ENCODE measurements at places on chromosomes 7 and 10.

GRCh38 chr7:128167042-128167701, 73.9 kb upstream of the LEP start:
- DNase-seq: no peak

GRCh38 chr10:98251399-98251798, 16.6 kb downstream of the LOXL4 start:
- DNase-seq: no peak

- DNase-seq: peak; percentile 64
Observed at GRCh38 chr10:104337985-104338735, at the start of gene ITPRIP. TSS of gene ITPRIP (minus strand) at chr10:104338465. CDS start at chr10:104316051, 22,414 bp downstream.

DNA sequence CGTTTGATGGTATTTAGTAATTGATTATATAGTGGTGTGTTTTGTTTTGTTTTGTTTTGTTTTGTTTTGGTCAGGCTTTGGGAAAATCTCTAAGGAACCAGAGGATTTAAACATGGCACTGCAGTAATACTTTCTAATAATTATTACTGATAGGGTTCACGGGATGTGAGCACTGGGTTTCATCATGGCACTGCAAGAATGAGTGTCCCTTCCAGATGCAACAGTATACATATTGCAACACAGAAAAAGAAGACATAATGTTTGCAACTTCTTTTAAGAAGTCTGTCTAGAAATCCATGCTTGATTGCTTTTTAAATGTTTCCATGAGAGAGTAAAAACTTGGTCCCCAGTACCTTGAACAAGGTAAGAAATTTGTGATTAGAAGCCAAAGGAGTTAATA, 2.2 kb upstream of the CDCA7L start:
- no peak for DNase-seq

- DNase-seq: no peak
Observed at GRCh38 chr10:97689559-97690020, 2.5 kb upstream of the AVPI1 start.

DNA sequence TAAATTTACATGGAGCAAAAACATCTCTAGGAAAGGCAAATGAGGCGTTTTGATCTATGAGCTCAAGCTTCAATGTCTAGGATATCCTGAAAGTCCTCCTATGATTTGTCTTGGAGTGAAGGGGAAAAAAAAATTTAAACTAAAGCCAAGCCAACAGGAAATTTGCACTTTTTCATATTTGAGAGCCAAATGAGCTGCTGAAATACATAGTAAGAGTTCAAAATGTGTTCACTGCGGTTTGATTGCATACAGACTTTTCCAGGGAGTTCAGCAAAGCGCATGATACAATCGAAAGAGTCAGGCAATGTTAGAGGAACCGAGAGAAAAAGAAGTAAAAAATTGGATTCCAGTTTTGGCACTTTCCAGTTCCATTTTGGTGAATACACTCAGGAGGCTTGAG, 633.4 kb upstream of the MGMT start:
- no peak for DNase-seq

- no peak for DNase-seq
Observed at GRCh38 chr7:138549082-138549481, 89.0 kb downstream of the TRIM24 start.

GRCh38 chr7:37908221-37908788, 8.3 kb downstream of the SFRP4 start:
- DNase-seq: no peak

DNA sequence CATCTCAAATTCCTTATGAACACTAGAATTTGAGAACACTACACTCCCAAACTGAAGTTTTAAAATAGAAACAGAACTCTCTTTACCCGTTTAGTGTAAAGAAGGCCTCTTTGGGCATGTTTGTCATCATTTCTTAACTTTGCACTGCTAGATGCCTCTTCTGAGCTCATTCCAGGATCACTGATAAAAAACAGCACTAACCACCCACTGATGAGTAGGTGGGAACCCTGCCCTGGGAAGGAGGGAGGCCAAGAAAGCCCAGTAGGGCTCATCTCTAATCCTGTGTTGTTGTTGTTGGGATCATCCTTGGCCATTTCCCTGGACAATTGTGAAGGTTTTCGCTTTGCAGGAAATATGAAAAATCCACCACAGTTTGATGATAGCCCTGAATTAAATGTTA, 68.2 kb downstream of the CUBN start:
- DNase-seq: no peak

DNA sequence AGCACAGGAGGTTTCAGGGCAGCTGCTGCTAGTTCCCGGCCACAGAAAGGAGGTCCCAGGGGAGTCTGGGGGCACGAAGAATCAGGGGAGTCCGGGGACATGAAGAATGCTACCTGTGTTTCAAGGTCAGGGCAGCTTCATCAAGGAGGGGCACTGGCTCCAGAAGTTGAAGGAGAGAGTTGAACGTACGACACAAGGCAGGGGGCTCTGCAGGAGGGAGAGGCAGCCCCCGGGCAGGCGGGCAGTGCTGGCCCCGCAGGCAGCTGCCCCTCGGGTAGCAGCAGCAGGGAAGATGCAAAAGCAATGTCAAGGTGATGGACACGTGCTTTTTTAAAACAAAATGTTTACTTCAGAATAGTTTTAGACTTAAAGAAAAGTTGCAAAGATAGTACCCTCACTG, 134.7 kb upstream of the RNF32 start:
- no peak for DNase-seq

DNA sequence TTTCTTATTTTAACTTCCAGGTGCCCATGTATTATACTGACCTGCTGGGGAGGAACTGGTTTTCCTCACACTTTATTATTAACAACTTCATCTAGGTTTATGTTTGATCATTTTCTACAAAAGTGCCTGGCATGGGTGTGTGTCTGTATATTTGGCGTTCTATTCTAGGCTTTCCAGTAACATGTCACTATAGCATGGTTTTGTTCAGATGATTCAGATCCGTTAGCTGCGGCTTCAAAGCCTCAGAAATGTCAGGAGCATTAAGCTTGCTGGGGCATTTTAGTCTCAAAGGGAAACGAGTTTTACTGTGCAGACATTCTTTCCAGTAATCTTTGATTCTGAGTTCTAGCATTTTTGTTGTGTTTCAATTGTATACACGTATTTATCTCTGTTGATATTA, 2.3 kb downstream of the INPP5A start:
- DNase-seq: peak; percentile 30

DNA sequence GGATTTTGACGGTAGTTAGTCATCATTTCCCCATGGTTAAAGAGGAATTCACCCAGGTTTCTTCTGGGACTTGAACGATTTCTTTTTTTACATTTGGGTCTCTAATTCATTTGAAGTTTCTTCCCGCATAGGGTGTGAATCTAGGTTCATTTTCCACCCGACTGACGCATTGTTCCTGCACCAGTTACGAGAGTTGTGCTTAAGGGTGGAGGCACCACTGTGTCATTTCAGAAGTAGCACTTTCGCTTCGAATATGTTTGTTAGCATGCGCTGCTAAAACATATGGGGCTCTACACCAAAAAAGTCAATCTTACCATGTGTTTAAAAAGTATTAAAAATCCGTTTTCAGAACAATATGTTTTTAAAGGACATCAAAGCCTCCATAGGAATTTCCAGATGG, 140.3 kb downstream of the VIPR2 start:
- no peak for DNase-seq

DNA sequence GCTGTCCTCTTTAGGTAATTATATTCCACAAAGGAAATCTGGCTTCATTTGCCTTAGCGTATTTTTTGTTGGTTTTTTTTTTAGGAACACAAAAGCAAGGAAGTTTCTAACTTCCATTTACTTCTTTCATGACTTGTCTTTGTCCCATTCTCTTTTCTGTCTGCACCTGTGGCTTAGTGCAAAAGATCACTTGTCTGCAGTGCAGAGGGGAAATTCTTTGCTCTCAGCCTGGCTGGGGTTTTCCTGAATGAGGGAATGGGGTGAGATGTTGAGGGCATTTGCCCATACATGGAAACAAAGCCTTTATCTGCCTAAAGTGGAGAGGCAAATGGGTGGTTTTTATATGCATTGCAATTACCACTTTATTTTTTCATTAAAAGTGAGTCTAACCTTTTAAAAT, 361.1 kb upstream of the IGFBP3 start:
- DNase-seq: no peak

DNA sequence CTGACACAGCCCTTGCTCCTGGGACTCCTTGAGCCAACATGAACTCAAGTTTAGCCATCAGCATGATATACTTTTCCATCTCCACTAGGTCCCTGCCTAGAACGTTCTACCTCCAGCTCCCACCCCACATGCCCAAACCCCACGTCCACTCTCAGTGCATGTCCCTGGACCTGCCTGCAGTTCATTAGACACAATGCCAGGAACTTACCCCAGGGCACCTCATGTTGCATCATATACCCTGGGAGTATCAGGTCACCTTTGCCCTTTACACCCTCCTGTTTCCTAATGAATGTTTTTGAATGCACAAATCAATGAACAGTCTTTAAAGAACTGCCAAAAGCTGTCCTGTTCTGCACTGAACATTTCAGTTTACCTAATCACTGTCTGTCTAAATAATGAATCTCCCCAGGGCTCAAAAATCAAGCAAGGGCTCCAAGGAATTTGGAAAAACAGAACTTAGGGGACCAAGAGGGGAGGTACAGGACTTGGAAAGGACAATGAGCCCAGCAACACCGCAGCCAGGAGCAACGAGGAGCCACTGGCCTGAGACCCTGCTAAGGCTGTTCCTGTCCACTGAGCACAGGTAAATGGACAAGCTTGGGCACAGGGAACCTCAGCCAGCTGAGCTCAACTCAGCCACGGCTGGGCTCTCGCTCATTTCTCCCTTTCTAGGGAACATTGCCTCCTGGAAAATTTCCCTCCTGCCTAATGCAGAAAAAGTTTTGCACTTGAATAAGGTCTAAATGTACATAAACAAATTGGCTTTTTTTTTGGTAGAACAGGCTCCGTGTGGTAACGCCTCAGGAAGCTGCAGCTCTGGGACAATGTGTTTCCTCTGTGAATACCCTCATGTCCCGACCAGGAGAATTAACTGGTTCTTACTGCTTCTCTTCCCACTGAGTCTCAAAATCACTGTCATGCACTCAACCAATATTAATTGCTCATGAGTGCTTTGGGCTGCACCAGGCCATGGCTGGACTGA, 7.4 kb downstream of the MAT1A start:
- DNase-seq: no peak

GRCh38 chr10:57786850-57787750, 480.6 kb downstream of the IPMK start:
- no peak for DNase-seq

- no peak for DNase-seq
Observed at GRCh38 chr7:150879345-150879744, 27.0 kb downstream of the AOC1 start.

DNA sequence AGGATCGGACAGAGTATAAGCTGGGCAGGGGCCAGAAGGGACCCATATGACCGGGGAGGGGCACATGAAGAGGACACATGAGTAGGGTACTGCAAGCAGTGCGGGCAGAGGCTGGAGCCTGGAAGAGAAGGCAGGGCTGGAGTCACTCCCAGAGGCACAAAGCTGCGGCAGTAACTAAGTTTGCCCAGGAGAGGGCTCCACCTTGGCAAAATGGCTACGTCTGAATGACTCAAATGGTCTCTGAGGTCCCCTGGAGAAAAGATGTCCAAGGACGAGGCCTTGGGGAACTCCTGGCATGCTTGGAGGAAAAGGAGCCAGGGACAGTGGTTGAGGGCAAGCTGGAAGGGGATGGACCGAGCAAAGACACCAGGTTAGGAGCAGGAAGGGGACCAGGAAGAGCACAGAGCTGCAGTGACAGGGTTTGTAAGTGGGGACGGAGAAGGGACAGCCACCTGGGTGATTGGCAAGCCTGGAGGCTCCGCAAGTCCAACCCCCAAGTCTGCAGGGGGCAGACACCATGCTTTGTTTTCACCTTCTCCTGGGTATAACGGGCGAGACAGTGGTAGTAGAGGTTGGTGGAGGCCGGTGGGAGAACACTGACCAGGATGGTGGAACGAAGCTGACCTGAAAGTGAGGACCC, 43.1 kb upstream of the LBX1 start:
- peak; percentile 61 for DNase-seq

GRCh38 chr10:93059975-93060886, at the start of gene CYP26C1:
TSS of gene CYP26C1 (plus strand) at chr10:93060798. CDS start at chr10:93061264, 466 bp downstream.
- DNase-seq: no peak

- no peak for DNase-seq
Observed at GRCh38 chr10:124827474-124827873, 25.9 kb downstream of the ABRAXAS2 start.

GRCh38 chr10:28810057-28810870, 132.9 kb downstream of the BAMBI start:
- DNase-seq: no peak

- DNase-seq: no peak
Observed at GRCh38 chr7:55550010-55550663, 22.2 kb downstream of the VOPP1 start.

- DNase-seq: no peak
Observed at GRCh38 chr10:122657255-122657654, 42.4 kb downstream of the C10orf120 start.

GRCh38 chr10:71864911-71865361, 13.9 kb upstream of the PSAP start:
- no peak for DNase-seq

DNA sequence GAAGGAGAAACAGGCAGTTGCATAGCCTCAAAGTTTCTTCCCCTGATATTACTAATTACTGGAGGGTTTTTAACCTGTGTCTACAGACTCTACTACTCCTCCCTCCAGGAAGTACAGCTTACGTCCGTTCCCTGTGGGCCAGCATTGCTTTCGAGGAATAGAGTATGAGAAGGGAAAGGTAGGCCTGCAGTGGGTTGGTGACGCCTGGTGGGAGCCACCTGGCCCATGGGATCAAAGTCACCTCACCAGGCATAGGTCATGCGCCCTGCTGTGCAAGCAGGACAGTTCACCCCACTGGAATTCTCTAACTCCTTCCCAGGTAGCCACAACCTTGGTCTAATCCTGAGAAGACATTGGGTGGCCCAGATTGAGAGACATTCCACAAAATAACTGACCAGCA, 29.8 kb downstream of the LMTK2 start:
- DNase-seq: no peak

DNA sequence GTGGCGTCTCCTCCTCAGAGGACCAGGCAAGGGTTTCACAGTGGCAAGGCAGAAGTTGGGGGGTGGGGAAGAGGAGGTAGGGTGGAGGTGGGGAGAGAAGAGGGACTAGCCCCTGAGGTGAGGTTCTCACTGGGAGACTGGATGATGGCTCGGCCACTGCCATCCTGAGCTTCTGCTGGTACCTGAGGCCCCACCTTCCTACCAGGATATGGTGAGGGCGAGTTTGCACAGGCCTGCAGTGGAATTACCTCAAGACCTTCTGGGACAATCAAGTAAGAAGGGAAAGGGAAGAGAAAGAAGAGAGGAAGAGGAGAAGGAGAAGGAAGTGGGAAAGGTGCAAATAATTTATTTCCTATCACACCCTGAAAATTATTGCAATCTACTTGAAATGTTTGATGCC, 111.8 kb upstream of the GDF10 start:
- DNase-seq: no peak

DNA sequence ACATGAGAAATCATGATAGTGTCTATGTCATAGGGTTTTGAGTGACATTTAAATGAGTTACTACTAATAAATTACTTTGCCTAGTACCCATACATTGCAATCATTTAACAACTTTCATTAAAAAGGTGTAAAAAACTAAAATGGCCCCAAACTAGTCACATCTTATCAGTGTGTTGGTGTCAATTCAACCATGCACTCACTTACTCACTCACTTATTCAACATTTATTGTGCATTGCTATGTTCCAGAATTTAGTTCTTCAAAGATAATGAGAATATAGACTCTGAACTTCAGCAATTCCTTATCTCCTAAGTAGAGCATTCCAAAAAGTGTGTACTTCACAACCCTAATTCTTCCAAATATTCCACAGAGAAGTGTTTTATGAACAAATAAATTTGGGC, 965.7 kb downstream of the REEP3 start:
- DNase-seq: no peak

Measured in activated T-cell treated with anti-CD3 and anti-CD28 coated beads for 24 hours (primary cell).